Activated B cell treated with CpG ODN at 0.5 μM for 24 hours (primary cell): ENCODE measurements at places on chromosomes 4 and X. TPM values are rescaled to one million over a fixed set of nuclear protein-coding genes. Genes with fewer than 3 reads are reported as not detected.

CXCL8 gene
- 0.71 and 1.1 TPM in 2 replicates for total RNA-seq

MAGEC2 gene
- total RNA-seq: not detected in 2 replicates

MAGEA10 gene
- total RNA-seq: not detected in 2 replicates

PCDH18 gene
- total RNA-seq: not detected in 2 replicates

RIBC1 gene
- total RNA-seq: 0.86 and 0.91 TPM in 2 replicates

RNF113A gene
- total RNA-seq: 27.1 and 28.1 TPM in 2 replicates

GAB1 gene
- 11.9 and 12.0 TPM in 2 replicates for total RNA-seq

NIPAL1 gene
- 0.69 and 0.73 TPM in 2 replicates for total RNA-seq

ATP6AP2 gene
- 48.6 and 53.8 TPM in 2 replicates for total RNA-seq

NR3C2 gene
- 3.9 and 4.5 TPM in 2 replicates for total RNA-seq

SHOX gene
- total RNA-seq: not detected in 2 replicates

CXCL13 gene
- total RNA-seq: 0.44 TPM in 1 of 2 replicates, not detected in the other

SLIT2 gene
- 0.18 TPM in 1 of 2 replicates, not detected in the other for total RNA-seq

LONRF3 gene
- 1.3 TPM in 2 replicates for total RNA-seq

CLDN22 gene
- not detected in 2 replicates for total RNA-seq
